Activated T-cell treated with anti-CD3 and anti-CD28 coated beads, Interleukin-2, amount 50 U/mL, for 72 hours (primary cell): ENCODE measurements at places on chromosomes 7 and 10.

- DNase-seq: no peak
Observed at GRCh38 chr10:125124907-125125306, 35.5 kb downstream of the CTBP2 start.

GRCh38 chr10:24962995-24963394 lies 10.6 kb upstream of the PRTFDC1 start:
- peak; percentile 4 for DNase-seq

- no peak for DNase-seq
Observed at GRCh38 chr10:119523895-119524719, 18.4 kb downstream of the RGS10 start.

GRCh38 chr10:75542084-75542483 lies 110.7 kb downstream of the LRMDA start:
- DNase-seq: no peak

DNA sequence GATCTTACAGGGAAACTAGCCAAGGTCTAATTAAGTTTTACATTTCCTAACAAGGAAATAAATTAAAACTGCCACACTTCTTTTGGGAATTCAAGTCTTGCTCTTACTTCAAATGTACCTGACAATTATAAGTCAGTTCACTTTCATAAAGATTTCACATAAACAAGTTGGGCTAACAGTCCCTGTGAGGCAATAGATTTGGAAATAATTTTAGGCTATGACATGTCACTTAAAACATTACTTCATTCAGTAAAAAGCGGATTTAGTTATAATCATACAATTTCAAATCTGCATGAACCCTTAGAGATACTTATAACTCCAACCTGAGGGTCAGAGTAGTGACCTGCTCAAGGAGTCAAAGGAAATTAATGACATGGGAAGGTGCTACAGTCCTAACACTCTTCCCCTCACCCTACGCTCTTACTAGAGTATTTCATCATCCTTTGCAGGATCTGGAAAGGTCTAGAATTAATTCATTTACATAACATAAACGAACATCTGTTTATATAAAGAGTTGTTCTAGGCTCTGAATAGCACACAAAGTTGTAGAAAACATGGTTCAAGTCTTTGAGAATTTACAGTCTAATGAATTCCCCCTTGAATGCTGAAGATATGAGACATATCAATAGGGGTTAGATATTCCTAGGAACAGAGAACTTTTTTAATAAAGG lies 32.3 kb upstream of the DNAJB12 start:
- DNase-seq: no peak
